ENCODE measurements at places on chromosomes 2 and 18.

- DNase-seq: no peak
Observed at GRCh38 chr2:96685577-96686459, 43.3 kb downstream of the FER1L5 start.

GRCh38 chr2:26732446-26732845 lies 31.6 kb upstream of the SLC35F6 start:
- no peak for DNase-seq

DNA sequence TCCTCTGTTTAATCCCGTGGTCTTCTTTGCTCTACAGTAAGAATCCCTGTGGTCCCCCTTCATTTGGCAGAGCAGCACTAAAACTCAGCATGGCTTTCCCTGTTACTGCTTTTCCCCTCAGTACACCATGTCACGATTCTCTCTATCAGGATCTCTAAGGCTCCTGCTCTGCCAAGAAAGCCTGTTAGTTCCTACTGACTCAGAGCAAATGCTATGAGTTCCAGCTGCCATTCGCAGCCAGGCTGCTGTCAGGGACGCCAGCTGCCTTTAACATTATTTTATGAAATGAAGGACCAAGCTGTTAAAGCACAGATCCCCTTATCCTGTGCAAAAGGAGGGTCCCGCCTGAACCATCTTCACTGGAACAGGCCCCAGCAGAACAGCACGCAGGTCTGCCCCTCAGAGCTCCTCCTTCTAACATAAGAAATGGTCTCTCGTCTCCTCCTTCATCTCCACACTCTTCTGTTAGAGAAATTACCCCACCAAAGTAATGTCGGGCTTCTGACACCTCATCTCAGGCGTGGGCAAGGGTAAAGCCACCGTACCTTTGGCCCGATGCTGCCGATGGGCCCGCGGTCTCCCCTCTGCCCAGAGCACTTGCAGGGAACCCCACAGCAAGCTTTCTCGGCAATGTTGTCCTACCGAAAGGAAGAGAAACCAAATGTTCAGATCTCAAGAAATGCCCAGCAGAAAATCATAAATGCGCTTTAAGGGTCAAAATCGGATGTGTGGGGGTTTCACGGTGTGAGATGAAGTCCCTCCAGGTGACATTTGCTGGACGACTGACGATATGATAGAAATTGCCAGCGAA lies 52.6 kb downstream of the COL6A3 start:
- no peak for DNase-seq

GRCh38 chr2:27191070-27191829 lies 20.6 kb upstream of the ATRAID start:
- DNase-seq: no peak

DNA sequence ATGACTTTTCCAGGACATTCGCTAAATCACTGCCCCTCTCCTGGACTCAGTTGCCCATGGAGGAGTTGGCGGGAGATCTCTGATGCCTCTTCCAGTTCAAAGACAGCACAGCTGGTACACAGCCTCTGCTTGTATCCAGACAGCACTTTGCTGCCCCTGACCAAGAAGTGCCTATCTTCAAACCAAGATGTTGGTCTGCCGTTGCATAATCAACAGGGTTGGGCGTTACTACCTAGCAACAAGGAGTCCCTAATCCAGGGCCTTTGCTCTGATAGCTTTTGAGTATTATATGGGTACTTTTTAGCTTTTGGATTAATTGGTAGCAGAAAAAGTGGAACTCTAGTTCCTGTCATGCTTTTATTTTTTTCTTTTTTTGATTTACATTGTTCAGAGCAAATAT lies 166.6 kb downstream of the FAM210A start:
- no peak for DNase-seq

DNA sequence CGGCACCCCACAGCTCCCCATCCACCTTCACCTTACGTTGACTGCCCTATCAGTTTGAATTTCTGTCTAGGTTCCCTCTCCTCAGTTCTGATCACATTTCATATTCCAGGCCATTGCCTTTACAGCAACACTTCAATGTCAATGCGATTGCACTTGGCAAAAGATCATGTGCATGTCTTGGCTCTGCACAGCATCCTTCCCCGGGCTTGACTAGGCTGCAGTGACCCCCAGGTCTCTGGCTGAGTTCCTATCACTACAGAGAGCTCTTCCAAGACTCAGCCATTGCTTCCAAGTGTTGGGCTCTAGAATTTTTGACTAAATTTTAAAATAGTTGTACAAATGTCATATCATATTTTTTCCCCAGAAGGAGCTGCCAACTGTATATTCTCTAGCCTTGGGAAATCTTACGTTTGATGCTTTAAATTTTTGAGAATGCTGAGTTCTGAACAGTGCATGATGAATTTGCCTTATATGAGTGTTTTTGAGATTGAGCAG lies 103.8 kb upstream of the NEDD4L start:
- DNase-seq: no peak

- no peak for DNase-seq
Observed at GRCh38 chr2:121257480-121257840, 27.5 kb downstream of the TFCP2L1 start.
